ENCODE measurements at places on chromosomes 3 and 15.

DNA sequence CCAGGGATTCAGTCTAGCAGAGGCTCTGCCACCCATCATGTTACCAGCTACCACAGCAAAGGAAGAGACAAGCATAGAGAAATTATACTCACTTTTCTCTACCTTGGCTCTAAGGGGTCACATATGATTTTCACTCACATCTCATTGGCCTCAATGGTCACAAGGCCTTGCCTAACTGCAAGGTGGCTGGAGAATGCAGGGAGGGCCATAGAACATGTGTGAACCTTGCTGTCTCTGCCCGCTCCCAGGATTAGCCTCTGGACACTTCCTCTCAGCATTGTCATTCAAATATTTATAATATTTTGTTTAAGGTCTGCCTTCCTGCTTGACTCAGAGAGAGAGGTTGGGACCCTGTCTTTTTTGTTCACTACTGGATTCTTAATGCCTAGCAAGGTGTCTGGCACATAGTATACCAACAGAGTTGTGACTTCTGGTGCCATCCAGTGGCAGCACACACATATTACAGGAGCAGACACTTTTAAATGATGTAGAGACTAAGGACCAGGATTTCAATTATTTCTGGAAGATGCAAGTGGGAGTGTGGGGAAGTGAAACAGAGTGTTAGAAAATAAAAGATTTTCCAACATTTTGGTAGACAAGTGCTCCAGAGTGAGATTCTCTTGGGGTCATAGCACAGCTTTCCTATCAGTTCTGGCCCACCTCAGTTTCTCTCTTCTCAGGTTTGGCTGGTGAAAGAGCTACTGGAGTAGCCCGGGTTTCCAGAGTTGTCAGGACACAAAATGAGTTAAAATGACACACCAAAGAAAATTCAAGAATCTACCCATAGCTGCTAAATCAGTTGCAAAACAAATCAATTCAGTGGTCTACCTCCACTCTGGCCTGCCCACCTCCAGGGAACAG is 119.0 kb upstream of the RASGRP1 start:
- DNase-seq = peak; percentile 34

GRCh38 chr3:186798239-186798874 is 7.9 kb downstream of the RFC4 start:
- no peak for DNase-seq

DNA sequence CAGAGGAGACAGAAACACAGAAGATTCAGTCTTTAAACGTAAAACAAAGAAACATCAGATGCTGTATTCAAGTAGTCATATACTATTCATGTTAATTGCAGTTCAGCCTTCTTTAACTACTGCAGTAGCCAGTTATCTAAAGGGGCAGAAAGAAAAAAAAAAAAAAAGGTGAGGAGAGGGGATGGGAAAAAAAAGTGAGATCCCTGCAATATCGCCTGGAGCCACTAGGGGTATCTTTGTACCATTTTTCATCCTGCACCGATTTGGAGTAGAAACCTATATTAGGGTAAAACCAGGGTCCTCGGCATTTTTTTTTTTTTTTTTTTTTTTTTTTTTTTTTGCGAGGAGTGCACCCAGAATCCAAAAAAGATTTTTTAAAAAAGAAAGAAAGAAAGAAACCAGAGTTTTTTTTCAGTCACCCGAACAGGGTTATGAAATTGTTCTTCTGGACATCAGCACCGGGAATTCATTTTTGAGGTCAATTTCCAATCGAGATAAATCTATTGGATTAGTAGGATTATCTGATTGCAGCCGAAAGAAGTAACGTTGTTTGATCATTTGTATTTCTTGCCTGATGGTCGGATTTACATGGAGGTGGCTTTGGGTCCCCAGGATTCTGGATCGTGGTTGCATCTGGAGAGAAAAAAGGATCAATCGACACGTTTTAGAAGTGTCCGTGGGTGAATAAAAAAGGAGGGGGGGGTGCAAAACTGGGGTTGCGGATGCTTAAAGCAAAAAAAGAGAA is 186.7 kb downstream of the NLGN1 start:
- DNase-seq = peak; percentile 42

GRCh38 chr3:134309987-134310700 is 59.5 kb upstream of the RYK start:
- no peak for DNase-seq

GRCh38 chr3:176378789-176379188 is 818.5 kb downstream of the TBL1XR1 start:
- peak; percentile 9 for DNase-seq

- DNase-seq = peak; percentile 59
Measured at GRCh38 chr15:66720206-66721010, 18.4 kb downstream of the SMAD6 start.
